Hippocampal formation (tissue), 2 donors: ENCODE measurements at places on chromosomes 6 and 20.

- DNase-seq = no peak
These were observed 118.8 kb upstream of the ZNF217 start for GRCh38 chr20:53712212-53712977.

DNA sequence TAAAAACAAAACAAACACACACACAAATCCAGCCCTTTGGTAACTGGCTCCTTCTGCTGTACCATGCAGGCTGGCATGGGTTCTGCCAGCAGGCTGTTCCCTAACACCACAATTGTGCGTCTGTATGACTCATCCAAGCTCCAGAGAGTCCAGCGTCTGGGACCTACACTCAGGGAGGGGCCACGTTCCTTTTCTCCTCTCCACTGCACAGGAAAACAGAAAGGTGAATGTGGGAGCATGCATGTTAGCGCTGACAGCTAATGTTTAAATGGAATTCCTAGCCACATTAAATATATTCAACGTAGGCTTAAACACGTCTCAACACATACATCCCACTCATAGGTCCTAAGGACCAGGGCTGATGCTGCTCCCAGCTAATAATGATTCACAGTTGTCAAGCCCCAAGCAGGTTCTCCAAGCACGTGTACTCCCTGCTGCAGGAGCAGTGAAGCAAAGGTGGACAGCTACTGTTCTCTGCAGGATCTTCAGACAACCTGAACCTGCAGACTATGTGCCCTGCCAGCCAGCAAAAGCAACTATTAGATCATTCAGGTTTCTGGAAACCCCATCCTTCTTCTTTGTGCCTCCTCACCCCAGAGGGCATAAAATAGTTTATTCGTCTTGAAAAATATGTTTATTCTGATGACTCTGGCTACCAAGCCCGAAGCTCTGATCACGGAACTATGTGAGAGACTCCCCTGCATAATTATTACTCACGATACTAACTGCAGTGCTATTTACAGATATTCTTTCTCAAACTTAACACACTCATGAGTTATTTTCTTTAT, 20.9 kb downstream of the MAP1LC3A start:
- peak; percentile 81 for DNase-seq

- no peak for DNase-seq
These were observed 253.7 kb downstream of the TMEM242 start for GRCh38 chr6:157069585-157069984.

GRCh38 chr6:32288426-32288825, 64.6 kb upstream of the NOTCH4 start:
- no peak for DNase-seq

DNA sequence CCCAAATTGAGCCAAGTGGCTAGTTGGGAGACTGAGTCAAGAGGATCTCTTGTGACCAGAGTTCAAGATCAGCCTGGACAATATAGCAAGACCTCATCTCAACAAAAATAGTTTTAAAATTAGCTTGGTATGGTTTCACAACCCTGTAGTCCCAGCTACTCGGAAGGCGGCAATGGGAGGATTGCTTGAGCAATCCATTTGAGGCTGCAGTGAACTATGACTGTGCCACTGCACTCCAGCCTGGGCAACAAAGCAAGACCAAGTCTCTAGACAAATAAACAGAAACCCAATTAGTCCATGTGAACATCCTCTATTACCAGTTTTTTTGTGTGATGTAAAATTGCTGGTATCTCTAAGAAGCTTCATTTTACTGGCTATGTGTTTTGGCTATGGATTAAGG, 106.2 kb downstream of the TULP4 start:
- no peak for DNase-seq

GRCh38 chr20:11352041-11352440, 565.7 kb upstream of the BTBD3 start:
- no peak for DNase-seq

- DNase-seq = no peak
These were observed 101.1 kb upstream of the IFNGR1 start for GRCh38 chr6:137320271-137320670.

DNA sequence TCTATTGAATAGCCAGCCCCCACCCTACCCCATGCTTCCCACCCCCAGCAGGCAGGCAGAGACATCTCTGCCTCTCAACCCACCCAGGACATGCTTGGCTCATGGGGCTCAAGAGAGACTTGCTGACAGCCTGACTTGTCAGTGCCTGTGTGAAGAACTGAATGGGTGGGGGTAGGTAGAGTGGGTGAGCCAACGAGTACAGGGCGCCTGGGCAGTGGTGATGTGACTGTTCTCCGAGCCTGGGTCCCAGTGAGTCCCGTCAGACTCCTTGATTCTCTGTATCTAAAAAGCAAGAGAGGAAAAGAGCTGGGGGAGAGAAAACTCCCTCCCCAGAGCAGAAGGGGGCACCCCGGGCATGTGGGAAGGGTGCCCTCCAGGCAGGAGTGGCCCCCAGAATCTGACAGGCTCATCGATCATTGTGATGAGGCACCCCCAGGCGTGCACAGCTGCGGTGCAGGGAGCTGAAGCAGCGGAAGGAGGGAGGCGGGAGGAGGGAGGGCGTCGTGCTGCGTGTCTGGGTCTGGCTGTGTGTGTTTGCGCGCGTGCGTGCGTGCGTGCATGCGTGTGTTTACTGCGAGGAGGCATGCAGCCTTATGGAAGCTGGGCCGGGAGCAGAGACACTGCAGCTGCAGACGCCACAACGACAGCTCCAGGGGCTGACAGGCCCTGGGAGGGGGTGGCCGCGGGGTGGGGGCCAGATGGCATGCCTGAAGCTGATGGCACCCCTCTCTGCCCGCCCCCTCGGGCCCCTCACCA, 40.2 kb downstream of the FOXP4 start:
- no peak for DNase-seq

DNA sequence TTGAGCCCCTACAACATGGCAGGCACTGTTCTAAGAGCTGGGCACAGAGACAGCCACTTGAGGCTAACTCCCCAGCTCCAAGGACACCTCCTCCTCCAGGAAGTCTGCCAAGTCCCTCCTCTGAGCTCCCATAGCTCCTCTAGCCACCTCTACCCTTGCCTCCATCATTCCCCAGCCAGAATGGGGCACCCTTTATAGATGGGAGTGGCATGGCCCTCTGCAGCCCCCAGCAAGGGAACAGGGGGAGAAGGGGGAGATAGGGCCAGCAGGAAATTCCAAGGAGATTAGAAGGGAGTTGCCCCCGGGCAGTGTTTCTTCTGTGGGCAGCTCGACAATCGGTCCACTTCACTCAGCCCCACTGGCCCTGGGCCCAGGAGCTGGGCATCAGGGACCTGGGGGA, 19.7 kb upstream of the TLDC2 start:
- DNase-seq = no peak

- DNase-seq = no peak
These were observed 128.5 kb downstream of the BCAS1 start for GRCh38 chr20:53941680-53942471.

DNA sequence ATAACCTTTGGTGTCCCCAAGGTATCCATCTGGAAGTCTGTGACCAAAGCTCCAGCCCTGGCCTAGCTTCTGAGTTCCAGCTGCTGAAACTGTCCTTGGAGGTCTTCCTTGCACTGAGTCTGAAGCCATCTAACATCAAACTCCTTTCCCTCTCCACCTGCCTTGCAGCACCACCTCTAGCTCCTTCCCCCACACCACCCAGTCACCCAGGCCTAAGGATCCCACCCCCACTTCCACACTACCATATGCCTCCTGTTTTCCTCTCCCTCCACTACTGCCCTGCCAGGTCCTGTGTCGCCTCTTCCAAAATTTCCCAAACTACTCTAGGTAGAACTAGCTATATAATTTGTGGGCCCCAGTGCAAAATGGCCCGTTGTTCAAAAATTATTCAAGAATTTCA, 10.8 kb upstream of the MATN4 start:
- no peak for DNase-seq

GRCh38 chr6:96787846-96788580, 49.3 kb downstream of the GPR63 start:
- DNase-seq = no peak

DNA sequence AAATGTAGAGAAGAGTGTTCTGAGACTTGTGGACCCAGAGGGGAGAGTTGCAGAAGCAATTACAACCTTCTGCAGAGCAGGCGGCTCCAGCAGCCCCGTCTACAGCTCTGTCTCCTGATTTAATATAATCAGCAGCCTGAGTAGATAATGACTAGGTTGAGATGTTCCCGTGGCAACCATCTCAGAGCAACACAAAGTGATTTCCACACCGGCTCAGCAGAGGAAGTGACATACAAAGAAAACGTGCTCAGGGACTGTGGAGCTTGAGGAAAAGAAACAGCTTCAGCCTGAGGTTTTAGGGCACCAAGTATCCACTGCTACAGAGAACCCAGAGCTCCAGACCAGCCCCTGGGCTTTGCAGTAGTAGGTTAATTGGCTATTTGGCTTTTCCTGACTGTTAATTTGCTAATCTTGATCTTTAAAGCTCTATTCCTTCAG, 136.4 kb downstream of the MTFR2 start:
- DNase-seq = no peak

DNA sequence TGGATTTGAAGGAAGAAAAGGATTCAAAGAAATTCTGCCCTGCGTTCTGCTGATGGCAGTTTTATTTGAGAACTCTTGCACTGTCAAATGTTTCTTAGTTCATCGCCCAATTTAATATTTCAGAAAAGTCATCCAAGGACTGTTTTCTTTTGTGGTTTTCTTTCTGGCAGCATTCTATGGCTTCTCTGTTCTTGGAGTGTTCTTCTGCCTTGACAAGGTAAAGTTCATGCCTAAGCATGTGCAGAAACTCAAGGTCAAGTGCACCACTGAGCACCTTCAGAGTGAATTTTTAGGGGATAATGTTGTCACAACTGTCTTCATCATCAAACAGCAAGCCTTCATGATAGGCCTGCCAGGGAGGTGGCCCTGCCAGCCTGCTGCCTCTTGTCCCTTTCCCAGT, 225.6 kb downstream of the PLCB1 start:
- no peak for DNase-seq

GRCh38 chr6:3309391-3310050, 50.8 kb downstream of the PSMG4 start:
- DNase-seq = no peak

- no peak for DNase-seq
These were observed 26.3 kb downstream of the FAM50B start for GRCh38 chr6:3875486-3875885.

DNA sequence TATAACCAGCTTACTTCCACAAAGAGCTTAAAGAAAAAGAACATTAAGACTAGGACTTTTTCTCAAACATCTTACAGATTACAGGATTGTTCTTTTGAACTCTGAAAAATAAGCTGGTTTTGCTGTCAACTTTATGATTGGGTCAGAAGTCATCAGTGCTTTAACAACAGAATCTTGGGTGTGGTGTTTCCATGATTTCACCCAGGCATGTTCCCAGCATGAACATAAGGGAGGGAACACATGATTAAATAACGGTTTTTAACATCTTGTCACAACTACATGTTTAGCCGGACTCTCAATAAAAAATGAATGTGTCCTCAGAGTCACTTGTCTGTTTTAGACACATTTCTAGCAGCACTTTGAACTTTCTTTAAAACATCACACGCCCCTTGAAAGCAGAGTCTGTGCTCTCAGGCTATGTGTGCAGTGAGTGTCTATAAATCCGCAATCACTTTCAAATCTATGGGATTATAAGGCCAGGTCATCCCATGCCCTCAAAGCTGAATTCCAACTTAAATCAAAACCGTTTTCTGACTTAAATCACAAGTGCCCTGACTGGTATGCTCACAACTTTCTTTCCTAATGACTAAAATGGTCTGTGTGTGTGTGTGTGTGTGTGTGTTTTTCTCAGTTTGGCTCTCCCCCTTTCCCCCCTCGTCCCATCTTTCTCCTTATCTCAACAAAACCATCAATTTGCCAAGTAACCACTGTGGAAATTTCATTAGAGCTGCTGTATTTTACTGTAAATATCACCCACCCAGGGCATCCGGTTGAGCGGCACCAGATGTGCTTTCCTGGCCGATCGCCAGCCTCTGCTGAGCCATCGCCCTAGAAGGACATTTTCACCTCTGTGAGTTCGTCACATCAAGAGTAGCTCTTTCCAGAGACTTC, 216.8 kb upstream of the DTNBP1 start:
- DNase-seq = no peak

DNA sequence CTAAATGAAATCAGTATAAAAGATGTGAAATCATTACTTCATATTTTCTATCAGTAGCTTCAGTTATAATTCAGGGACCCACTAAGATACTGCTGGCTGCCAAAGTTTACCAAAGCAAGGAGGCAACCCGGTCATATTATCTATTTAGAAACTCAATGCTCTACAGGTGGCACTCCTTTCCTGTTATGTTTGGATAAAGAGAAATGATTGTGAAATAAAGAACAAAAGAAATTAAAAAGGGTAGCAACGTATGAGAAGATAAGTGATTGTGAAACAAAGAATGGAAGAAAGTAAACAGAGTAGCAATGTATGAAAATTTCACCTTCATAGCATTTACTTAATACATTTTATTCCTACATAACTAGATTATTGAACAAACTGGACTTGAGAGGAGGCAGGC, 45.2 kb downstream of the RSPH3 start:
- DNase-seq = no peak

DNA sequence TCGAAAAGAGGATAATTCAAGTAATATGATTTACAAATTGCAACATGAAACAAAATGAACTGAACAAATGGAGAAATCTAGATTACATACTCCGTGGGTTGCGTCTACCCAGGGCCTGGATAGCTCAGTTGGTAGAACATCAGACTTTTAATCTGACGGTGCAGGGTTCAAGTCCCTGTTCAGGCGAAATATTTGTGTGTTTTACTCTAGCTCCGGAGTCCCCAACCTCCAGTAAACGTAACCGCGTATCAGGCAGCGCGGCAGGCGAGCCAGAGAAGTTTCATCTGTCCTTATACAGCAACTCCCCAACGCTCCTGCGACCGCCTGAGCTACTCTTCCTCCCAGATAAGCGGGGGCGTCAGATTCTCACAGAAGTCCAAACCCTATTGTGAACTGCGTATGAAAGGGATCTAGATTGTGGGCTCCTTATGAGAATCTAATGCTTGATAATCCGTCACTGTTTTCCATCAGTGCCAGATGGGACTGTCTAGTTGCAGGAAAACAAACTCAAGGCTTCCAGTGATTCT, 176.1 kb downstream of the TRIM27 start:
- DNase-seq = no peak

GRCh38 chr6:122913558-122913957, 82.5 kb upstream of the CLVS2 start:
- DNase-seq = no peak

DNA sequence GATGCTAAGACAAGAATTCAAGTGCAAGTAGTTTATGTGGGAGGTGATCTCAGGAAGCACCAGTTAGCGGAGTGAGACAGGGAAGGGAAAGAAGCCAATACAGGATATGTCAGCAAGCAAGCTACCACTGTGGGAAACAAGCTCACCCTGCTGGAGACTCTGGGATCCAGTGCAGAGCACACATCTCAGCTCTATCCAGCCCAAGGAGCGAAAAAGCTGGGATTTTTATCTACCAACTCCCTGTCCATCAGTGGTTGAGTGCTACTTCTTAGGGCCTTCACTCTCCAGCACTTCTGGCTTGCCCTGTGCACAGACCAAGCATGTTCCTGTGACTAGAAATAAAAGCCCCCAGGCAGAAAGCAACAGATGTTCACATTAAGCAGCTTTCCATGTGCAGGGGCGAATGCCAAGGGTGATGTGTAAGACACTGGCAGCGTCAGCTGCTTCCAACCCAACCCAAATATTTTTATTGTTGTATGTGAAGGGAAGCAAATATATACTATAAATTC, 10.8 kb upstream of the RNF24 start:
- no peak for DNase-seq

GRCh38 chr20:1563598-1563997, 6.1 kb upstream of the SIRPD start:
- DNase-seq = no peak

GRCh38 chr6:169487579-169488436, 214.0 kb downstream of the WDR27 start:
- DNase-seq = no peak
